ENCODE measurements at places on chromosomes 1 and 21. TPM values are rescaled to one million over a fixed set of nuclear protein-coding genes. Genes with fewer than 3 reads are reported as not detected.

DNA sequence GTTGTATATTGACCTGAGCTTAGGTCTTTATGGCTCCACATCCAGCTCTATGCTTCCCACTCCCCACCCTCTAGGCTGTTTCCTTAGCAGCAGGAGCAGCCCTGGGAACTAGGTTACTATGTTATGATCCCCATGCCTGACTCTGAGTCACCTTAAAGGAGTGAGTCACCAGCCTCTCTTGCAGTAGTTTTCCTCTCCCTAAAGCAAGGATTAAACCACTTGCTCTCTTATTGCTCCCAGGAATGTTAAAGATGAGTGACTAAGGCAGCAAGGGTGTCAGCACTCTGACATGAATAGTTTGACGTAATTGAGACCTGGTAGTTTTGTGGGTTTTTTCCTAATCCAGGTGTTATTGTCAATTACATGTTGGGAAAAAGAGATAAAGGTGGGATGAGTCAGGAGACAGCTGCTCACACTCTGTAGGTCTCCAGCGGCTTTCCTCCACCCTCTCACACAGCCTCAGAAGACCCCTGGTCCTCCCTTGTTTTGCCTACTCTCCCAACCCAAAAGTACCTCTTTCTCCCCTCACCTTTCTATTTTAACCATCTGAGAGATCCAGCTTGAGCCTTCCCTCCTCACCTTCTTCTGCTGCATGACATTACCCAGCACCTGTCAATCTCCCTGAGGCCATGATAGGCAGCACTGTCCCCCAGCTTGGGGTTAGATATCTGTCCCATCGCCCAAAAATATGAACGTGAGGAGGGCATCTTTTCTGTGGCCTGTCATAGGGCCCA lies 369.1 kb upstream of the VAMP3 start:
- DNase-seq = peak; percentile 99

DNA sequence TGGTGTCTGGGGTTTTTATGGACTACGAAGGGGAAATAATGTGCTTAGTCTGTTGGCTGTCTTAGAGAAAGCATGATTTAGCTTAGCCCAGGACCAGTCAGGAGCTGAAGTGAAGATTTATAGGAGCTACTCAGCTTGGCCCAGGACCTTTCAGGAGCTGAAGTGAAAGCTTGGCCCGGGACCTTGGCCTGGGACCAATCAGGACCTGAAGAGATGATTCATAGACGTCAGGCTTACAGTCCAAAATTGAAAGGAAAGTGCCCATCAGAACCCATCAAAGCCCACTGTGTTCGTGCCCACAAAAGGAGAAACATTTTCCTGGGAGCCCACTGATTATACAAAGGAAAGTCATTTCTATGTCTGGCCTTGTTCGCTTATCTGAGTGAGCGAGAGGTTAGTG lies 35.6 kb downstream of the MSTO1 start:
- peak; percentile 49 for DNase-seq

DNA sequence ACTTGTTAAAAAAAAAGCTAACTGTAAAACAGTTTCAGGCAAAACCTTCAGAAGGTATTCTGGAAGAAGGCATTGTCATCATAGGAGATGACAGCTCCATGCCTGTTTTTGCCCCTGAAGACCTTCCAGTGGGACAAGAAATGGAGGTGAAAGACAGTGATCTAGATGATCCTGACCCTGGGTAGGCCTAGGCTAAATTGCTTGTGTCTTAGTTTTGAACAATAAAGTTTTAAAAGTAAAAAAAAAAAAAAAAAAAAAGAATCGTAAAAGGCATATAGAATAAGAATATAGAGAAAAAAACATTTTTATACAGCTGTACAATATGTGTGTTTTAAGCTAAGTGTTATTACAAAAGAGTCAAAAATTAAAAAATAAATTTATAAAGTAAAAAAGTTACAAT lies 106.6 kb upstream of the PLXNA2 start:
- DNase-seq = no peak

- no peak for DNase-seq
These were observed 10.3 kb upstream of the SPRR2B start for GRCh38 chr1:153081736-153082135.

DNA sequence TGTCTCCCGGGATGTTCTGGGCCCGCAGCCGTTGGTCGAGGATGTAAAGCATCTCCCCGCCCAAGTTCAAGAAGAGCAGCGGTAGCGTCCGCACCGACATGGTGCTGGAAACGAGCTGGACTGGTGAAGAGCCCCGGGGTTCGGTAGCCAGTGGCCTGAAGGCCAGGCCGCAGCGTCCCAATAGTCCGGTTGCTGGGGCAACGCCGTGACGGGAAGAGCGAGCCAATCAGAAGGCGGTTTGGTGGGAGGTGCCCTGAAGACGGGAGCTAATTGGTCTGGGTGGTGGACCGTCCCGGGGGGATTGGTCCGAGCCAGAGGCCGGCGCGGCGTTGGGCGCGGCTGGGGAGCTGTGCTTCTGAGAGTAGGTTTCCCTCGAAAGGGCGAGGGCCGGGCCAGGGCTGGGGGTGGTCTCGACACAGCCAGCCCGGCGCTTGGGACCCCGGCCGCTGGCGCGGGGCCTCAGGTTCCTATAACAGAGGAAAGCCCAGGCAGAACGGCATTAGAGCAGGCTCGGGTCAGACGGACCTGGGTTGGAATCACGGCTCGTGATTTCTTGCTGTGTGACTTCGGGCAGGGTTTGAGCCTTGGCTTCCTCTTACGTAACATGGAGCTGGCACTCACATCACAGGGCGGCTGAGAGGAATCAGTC lies at the start of gene OSCP1:
OSCP1 (minus strand) TSS at position 182 of the 649 bp plus-strand sequence; CDS start at position 100, 82 bp downstream.
- DNase-seq = peak; percentile 99

- no peak for DNase-seq
These were observed 307.6 kb upstream of the VAMP3 start for GRCh38 chr1:7463526-7463925.

GRCh38 chr1:89530444-89531089 lies 5.9 kb downstream of the LRRC8B start:
- no peak for DNase-seq

GRCh38 chr1:117210831-117211261 lies at the start of gene VTCN1:
VTCN1 (minus strand) TSS chr1:117210927; CDS start chr1:117210855, 72 bp downstream.
- DNase-seq = no peak

GRCh38 chr1:30982937-30983336 lies 74.4 kb upstream of the SDC3 start:
- peak; percentile 31 for DNase-seq

- DNase-seq = no peak
These were observed 19.0 kb downstream of the IGSF21 start for GRCh38 chr1:18126616-18127015.

GRCh38 chr21:33684068-33684467 lies 41.8 kb downstream of the ITSN1 start:
- no peak for DNase-seq

DNA sequence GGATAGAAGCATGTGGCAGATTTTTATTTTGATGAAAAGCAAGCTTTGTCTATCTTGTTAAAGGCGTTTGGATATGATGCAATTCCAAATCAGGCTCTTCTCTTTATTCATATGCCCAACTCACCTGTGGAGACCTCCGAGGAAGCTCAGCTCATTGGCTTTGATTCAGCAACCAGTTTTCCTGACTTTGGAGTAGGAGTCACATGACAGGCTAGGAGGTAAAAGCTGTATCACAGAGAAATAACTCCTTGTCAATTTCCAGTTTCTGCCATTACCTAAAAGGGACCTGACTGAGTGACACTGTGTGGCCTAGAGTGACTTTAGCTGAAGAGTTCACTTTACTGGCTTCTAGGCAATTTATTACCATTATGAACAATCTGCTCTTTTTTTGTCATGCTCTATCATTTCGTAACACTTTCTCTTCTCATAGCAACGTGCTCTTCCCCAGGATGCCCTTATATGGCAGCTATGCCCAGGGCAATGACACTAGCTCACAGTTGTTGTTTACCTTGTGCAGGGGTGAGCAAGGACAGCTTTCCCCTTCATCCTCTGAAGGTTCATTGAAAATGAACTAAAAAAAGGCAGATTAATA lies 107.2 kb downstream of the KCNK1 start:
- no peak for DNase-seq

- peak; percentile 39 for DNase-seq
These were observed 322.8 kb downstream of the TTLL7 start for GRCh38 chr1:83676106-83676505.

DNA sequence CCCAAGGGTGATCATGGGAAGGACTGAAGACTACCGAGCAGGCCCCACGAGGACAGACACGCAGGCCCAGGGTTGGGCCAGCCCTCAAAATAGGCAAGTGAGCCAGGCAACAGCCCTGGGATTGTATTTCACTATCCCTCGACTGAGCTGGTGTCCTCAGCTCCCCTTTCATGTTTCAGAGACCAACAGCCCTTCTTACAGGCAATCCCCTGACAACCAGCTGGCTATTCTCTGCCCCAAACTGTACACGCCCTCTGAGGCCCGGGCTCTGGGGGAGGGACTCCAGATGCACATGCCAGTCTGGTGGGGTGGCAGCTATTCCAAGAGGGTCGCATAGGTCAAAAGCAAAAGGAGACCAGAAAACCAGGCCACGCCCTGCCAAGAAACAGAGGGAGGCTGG lies 243.0 kb downstream of the TOMM20 start:
- DNase-seq = no peak

DNA sequence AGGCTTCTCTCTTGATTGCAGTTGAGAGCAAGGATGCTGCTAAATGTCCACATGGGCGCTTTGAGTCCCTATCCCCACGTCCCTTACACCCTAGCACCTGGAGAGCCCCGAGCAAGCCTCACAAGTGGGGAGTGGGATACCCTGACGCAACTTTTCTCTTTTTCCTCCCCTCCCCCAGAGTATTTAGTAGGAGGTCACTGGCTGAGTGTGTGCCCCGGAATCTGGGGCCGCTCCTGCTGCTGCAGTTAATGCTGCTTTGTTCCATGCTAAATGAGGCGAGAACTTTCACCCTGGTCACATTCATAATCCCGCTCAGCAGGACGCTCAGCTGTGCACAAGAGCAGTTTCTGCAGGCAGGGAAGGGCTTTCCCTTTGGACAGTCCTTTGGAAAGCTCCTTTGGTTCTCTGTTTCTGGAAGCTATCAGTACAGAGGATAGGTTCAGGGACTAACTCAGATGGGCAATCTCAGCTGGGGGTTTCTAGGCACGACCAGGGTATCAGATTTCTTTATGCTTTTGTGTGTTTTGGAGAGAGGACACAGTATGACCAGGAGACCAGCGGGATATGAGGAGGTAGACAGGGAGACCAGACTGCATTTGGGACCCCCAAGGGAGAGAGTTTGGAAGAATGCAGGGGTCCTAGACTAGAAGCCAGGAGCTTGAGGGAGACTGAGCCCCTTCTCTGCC lies 75.9 kb downstream of the NOS1AP start:
- no peak for DNase-seq

DNA sequence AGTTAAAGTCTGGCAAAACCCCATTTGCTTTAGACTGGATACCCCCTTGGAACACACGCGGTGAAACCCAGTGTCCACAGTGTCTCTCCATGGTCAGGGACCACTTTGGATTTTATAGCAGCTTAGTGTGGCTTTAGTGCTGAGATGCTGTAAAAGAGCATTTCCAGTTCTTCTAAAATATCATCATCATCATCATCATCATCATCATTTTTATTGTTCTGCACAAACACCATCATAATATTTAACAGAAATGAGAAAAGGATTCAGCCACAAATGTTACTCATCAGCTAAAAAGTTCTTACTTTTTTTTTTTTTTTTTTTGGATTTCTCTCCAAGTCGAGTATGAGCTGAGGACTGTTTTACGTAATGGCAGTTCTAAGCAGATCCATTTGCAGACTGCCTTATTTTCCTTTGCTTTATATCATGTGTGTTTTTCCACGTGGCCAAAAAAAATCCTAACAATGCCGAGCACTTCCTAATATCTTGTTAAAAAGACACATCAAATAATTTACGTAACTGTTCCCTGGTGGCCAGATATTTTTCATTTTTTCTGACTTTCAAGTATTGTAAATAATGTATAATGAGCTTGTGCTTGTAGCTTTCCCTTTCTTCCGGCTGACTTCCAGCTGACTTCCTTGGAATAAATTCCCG lies 62.8 kb downstream of the EVA1C start:
- peak; percentile 75 for DNase-seq

DNA sequence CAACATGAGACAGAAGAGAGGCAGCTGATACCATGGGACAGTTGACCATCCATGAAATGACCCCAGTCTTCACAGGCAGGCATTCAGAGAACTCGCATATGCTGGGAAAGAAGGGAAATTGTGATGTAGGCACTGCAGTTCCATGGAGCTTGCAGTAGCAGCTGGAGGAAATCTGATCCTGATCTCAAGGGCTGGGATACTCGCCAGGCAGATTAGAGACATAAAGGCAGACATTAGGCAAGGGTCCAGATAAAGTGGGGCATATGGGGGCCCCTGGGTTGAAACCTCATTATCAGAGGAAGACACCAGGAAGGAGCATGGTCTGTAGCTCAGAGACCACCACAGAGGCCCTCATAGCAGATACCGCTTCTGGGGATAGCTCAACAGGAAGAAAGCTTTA lies 48.7 kb upstream of the TNR start:
- no peak for DNase-seq

DNA sequence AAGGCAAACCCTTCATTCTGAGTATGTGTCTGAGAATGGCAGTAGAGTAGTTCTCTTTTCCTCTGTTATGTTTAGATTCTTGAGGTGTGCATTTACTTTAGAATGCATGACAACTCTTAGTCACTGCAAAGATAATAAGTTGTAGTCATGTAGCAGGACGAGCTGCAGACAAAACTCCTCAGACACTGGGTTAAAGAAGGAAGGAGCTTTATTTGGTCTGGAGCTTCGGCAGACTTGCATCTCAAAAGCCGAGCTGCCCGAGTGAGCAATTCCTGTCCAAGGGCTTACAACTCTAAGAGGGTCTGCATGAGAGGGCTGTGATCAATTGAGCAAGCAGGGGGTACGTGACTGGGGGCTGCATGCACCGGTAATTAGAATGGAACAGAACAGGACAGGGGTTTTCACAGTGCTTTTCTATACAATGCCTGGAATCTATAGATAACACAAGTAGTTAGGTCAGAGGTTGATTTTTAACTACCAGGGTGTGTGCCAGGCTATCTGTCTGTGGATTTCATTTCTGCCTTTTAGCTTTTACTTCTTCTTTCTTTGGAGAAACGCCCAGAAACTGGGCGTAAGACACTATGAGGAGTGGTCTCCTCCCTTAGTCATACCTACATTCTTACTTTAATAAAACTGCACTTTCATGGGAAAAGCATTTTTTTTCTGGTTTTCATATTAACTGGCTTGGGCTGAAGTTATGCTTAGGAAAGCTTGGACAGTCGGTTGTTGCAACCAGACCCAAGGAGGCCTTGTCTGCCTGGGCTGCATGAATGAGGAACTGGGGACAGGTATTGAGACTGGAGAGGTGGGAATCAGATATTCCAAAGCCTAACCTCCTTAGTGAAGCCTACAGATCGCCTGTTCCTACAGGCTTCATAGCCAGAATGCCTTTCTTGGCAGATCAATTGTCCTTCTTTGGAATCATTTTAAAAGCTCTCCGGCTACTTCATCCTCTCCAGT lies 115.1 kb downstream of the RHOU start:
- no peak for DNase-seq

The SH3BGR gene
- polyA plus RNA-seq = 5.7 TPM

The SERTAD4 gene
- 1.7 TPM for polyA plus RNA-seq

The TTC34 gene
- 0.05 TPM for polyA plus RNA-seq

The TEX38 gene
- polyA plus RNA-seq = not detected

The AMY2B gene
- polyA plus RNA-seq = 0.94 TPM

The RIPK4 gene
- 0.43 TPM for polyA plus RNA-seq

The PLOD1 gene
- 443 TPM for polyA plus RNA-seq

The CADM3 gene
- polyA plus RNA-seq = 0.14 TPM

The SFT2D2 gene
- 54.9 TPM for polyA plus RNA-seq

The LHX8 gene
- not detected for polyA plus RNA-seq
